ENCODE measurements at places on chromosomes 1 and 21. TPM values are rescaled to one million over a fixed set of nuclear protein-coding genes. Genes with fewer than 3 reads are reported as not detected.

DNA sequence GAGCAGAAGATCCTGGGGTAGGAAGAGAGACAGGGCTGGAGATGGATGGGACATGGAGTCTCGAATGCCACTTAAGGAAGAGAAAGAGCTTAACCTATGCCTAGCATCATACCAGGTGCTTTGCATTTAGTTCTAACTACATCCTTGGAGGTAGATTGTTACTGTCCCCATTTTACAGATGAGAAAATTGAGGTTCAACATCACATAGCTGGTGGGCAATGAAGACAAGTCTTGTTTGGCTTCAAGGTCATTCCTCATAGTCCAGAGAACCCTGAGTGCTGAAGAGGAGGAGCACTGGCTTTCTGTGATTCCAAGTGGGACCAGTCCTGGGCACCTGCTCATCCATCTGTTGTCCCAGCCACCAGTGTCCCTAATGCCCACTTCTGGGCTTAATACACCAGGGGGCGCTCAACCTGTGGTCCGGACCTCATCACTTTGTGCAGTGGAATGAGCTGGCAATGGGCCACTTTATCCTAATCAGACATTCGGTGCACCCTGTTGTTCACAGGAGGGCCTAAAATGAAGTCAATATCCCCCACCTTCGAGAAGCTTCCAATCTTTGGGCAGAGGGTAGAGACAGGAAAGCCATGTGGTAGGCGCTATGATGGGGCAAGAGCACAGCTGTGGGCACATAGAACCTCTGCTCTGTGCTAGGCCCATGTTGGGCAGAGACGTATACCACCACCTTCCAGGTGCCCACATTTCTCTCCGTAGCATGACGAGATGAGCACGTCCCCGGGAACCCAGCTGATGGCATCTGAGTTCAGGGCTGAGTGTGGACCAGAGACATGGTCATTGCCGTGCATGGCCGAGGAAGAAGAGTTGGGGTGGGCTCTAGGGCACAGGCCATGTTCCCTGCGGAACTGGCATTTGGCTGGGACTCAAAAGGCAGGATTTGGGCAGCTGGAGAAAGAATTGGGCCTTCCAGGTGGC, 9.2 kb downstream of the RPS6KA1 start:
- no peak for DNase-seq

- no peak for DNase-seq
These were observed 25.7 kb downstream of the AADACL4 start for GRCh38 chr1:12669529-12670068.

- DNase-seq, result peak; percentile 56
These were observed 143.0 kb upstream of the GRIK3 start for GRCh38 chr1:37177230-37177864.

DNA sequence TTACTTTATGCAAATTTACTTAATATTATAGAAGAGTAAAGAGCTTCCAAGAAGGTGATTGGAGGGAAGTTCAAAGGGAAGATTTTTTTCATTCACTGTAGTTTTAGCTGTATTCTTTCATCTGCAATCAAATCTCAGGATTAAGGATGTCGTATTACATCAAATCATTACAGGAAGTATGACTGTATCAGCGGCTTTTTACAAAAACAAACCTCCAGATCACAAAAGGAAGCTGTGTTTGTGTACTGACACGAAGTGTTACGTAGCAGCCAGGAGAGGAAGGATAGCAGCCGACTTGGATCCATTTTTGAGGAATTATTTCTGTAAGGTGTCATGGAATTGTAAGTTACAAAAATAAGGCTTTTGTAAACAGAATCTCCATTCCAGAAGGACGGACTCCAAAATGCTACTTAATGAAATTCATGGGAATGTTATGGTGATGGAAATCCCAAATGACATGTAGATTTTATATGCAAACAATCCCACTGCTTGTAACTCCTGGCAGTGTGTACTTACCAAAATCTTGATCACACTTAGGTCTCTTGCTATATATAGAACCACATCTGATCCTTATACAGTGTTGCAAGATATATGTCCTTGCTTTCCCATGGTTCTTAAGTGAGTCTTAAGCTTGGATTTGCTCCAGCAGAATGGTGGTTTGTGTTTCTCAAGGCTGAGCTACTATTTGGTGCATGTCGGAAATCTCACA, 49.8 kb downstream of the KCNJ15 start:
- DNase-seq, result no peak

- DNase-seq, result no peak
These were observed 28.1 kb downstream of the IL23R start for GRCh38 chr1:67194209-67194863.

- no peak for DNase-seq
These were observed 139.3 kb upstream of the NFIA start for GRCh38 chr1:60942896-60943638.

DNA sequence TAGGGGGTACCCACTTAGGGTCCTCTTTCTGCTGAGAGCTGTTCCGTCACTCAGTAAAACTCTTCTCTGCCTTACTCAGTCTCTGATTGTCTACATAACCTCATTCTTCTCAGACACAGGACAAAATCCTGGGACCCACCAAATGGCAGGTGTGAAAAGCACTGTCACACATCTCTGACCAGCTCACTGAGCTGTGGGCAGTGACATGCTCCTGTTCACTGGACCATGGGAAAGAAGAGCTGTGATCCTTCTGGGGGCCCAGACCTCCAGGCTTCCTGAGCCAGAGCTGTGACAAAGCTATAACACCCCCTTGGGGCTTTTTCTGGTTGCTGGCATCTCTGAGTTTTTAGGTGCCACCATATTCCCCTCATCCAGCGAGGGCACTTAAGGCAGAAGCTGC, 115.7 kb downstream of the NTPCR start:
- no peak for DNase-seq

- peak; percentile 49 for DNase-seq
These were observed 189.3 kb downstream of the PTPRU start for GRCh38 chr1:29425631-29426030.

DNA sequence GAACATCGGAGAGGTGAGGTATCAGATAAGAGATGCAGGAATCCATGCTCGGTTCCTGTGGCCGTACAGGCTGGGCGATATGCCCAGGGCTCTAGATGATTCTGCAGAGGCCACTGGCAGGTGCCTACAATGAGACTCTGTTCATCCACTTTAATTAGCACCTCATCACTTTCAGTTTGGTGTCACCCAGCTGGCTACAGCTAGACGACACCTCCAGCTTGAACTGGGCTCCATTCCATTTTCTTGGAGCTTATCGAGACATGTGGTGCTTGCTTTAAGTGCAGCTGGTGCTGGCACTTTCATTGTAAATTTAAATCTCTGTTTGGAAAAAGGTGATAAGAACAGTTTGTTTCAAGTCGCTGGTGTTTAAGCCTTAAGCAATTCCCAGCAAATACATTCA, 322.5 kb upstream of the ADGRL2 start:
- DNase-seq, result no peak

GRCh38 chr1:59316497-59317128, 19.7 kb downstream of the FGGY start:
- DNase-seq, result no peak

DNA sequence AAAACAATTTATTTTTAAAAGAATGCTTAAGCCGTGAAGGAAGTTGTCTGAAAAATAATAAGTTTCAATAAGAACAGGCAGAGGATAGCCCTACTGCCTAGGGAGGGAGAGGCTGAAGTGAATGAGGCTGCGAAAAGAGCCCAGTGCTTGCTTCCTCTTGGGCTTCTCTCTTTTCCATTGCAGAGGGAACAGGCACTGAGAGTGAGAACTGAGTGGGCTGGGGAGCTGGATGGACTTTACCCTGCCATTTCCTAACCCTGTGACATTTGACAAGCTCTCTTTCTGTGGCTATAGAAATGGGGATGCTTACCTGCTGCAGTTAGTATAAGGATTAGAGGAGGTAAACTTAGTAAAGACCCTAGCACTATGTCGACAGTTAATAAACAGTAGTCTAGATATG, 30.0 kb downstream of the TENT5C start:
- DNase-seq, result no peak

- DNase-seq, result no peak
These were observed 62.3 kb downstream of the GON4L start for GRCh38 chr1:155794605-155795245.

DNA sequence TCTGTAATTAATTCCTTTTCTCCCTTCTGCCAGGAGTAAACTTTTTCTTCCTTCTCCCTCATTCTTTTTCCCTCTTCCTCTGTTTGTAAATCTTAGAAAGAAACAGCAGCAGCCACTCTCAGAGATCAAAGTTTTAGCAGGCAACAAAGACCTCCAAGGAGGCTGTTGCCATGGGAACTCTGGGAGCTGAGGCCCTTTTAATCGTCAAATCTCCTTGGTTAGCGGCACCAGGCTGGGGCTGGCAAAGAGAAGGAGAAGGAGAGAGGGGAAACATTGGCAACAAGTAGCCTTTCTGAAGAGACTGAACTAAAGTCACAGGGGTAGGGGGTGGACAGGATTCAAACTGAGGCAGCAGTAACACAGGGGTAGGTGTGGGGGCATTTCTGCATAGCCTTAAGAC, 25.2 kb downstream of the ILDR2 start:
- no peak for DNase-seq

DNA sequence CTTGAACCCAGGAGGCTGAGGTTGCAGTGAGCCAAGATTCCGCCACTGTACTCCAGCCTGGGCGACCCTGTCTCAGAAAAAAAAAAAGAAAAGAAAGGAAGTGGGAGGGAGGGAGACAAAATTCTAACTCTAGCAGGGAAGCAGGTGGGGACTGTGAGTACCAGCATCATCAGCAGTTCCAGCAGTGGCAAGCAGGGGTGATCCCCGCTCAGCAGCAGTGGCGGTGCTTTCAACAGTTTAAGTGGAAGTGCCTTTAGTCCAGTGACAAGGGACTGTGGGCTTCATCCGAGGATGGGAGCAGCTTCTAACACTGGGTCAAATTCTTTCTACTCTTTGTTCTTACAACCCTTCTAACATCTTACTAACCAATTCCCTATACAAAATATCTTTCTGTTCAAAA, 858.1 kb upstream of the ADAMTS5 start:
- no peak for DNase-seq

DNA sequence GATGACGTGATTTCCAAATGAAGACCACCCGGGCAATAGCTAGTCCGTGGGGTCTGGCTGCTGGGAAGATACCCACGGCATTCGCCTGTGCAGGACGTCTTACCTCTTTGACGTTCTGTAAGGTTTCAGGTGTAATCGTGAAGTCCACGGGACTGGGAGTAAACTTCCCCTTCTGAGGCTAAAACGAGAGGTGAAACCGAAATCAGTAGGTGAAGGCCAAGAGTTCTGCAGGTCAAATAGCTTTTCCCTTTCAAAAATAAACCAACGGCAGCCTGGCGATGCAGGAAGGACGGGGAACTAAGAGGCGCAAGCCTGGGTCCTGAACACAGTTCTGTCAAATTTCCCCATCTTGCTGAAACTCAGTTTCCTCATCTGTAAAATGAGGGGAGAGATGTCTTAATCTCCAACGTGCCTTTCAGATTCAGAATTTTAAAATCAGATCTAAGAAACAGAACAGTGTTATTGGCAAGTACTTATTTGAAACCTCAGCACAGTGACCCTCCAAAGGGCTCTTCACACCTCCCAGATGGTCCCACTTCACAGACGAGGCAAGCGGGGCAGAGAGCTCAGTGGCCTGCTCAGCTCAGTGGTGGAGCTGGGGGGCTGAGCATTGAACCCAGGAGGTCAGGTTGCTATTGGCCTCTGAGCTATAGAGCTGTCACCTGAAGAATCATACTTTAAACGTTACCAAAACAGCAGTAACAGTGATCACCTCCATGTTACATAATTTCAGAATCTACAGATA, 34.7 kb downstream of the VPS26C start:
- DNase-seq, result no peak

DNA sequence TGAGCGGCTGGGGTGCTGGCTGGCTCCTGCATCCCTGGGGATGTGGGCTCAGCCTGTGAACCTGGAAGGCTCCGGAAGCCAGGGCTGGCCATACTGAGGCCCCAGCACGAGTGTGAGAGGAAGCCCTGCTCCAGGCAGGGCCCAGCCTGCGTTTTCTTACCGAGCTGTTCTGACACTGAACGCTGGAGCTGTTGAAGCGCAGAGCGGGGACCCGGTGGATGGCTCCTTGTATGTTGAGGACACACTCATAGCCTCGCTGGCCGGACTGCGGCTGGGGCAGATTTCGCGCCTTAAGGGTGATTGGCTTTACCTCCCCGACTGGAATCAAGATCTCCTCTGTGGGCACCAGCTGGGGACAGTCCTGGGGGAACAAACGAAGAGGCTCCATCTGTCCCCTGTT, 160.0 kb downstream of the PLXNA2 start:
- DNase-seq, result no peak

- DNase-seq, result no peak
These were observed 140.0 kb downstream of the CASZ1 start for GRCh38 chr1:10656431-10656830.

- DNase-seq, result no peak
These were observed 6.3 kb upstream of the RSBN1 start for GRCh38 chr1:113818578-113818977.

- DNase-seq, result no peak
These were observed 165.5 kb upstream of the NFIA start for GRCh38 chr1:60916906-60917305.

GRCh38 chr1:145985502-145986439, 10.6 kb downstream of the TXNIP start:
- no peak for DNase-seq

DNA sequence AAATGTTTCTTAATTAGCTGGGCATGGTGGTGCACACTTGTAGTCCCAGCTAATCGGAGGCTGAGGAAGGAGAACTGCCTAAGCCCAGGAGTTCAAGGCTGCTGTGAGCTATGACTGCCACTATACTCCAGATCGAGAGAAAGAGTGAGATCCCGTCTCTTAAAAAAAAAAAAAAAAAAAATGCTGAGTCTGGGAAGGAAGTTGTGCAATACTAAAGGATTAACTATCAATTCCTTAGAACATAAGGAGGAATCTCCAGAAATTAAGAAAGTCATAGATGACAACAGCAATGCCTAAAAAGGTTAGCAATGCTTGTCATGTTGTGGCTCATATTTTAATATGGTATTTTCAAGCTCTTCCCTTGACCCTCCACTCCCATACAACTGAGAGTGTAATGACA, 5.3 kb downstream of the LUZP1 start:
- DNase-seq, result no peak

GRCh38 chr1:204232526-204232925, 18.7 kb upstream of the GOLT1A start:
- no peak for DNase-seq

- no peak for DNase-seq
These were observed 46.2 kb upstream of the SLC44A3 start for GRCh38 chr1:94773931-94774422.

- DNase-seq, result no peak
These were observed 25.7 kb upstream of the VPS13D start for GRCh38 chr1:12204140-12204539.

- DNase-seq, result no peak
These were observed 69.4 kb upstream of the MORC3 start for GRCh38 chr21:36250423-36251075.

Gene SPRR2F
- total RNA-seq, result not detected

Gene IL10
- total RNA-seq, result not detected

Gene SYT14
- 0.10 TPM for total RNA-seq

Gene PTPRU
- 3.5 TPM for total RNA-seq

Gene LCK
- total RNA-seq, result not detected

Gene IFNLR1
- not detected for total RNA-seq

Gene FCRL5
- total RNA-seq, result not detected

Gene KMO
- not detected for total RNA-seq

Gene GCSAML
- not detected for total RNA-seq

Gene TNFRSF8
- not detected for total RNA-seq

Gene SLC6A17
- 1.6 TPM for total RNA-seq

Gene ZNF670
- 3.3 TPM for total RNA-seq

Measured in osteocyte (in vitro differentiated cells).